ENCODE measurements at places on chromosomes 2 and 18. TPM values are rescaled to one million over a fixed set of nuclear protein-coding genes. Genes with fewer than 3 reads are reported as not detected.

GRCh38 chr18:55534547-55534946 is 53.4 kb downstream of the TCF4 start:
- H3K27ac ChIP-seq = no peak overlapping the region
- H3K36me3 ChIP-seq = peaks cover 2% of the 10 kb centered on the region
- no peak overlapping the region for H3K4me3 ChIP-seq
- no peaks in the 10 kb centered on the region for H3K27me3 ChIP-seq
- H3K4me1 ChIP-seq = peaks cover 8% of the 10 kb centered on the region

GRCh38 chr18:12478269-12479047 is 70.7 kb downstream of the PRELID3A start:
- DNase-seq = no peak
- H3K4me3 ChIP-seq = no peak overlapping the region
- H3K4me1 ChIP-seq = peaks cover 1% of the 10 kb centered on the region
- H3K27me3 ChIP-seq = no peaks in the 10 kb centered on the region
- peak overlapping the region; percentile 3 for H3K27ac ChIP-seq

DNA sequence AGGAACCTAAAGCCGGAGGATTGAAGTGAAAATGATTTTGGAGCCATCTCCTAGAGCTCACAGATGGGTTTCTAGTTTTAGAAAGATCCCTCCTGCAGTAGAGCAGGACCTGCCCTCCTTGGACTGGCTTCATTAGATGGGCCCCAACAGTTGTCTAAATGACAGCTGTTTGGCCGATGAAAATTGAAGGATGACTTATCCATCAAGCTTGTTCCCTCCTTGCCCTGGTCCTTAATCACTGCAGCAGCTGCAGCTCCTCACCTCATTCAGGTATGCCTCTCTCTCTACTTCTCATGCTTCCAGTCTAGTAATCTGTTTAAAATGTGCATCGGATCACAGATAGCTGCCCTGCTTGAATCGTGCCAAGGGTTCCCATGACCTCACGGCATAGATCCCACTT is 677.6 kb downstream of the BCL11A start:
- no peaks in the 10 kb centered on the region for H3K4me1 ChIP-seq
- H3K27me3 ChIP-seq = no peaks in the 10 kb centered on the region
- DNase-seq = no peak

Gene TRIM43B
- not detected for total RNA-seq

Gene UGT1A1
- not detected for total RNA-seq

All from osteocyte (in vitro differentiated cells).